ENCODE measurements at places on chromosomes 7 and 10. TPM values are rescaled to one million over a fixed set of nuclear protein-coding genes. Genes with fewer than 3 reads are reported as not detected.

DNA sequence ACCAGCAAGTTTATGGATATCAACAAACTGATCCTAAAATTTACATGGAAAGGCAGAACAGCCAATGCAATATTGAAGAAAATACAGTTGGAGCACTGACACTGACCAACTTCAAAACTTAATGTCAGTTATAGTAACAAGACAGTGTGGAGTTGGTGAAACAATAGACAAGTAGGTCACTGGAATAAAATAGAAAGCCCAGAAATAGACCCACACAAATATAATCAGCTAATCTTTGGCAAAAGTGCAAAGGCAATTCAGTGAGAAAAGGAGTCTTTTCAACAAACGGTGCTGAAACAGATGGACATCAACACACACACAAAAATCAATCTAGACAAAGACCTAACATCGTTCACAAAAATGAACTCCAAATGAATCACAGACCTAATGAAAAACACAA lies 13.8 kb downstream of the RSU1 start:
- no peak for DNase-seq

DNA sequence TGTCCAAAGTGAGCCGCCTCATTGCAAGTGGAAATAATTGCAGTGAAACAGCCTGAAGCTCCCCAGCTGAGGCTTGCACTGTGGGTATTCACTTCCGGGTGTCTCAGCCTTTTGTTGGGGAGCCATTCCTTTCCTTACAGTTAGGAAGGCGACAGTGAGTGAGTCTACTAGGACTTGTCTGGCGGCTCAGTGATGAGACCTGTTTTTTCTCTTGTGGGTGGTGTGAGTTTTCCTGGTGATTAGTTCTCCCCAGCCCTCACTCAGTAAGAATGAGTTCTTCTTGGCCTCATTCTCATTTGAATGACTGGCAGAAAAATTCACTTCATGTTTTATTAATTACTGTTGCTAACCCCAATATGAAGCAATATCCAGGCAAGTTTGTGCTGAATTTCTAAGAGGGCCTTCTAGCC lies 2.6 kb downstream of the PGAM1 start:
- DNase-seq: peak; percentile 27

- DNase-seq: no peak
Observed at GRCh38 chr7:105261689-105262088, 127.0 kb downstream of the SRPK2 start.

GRCh38 chr7:96599288-96599936 lies 110.2 kb downstream of the SEM1 start:
- DNase-seq: no peak

DNA sequence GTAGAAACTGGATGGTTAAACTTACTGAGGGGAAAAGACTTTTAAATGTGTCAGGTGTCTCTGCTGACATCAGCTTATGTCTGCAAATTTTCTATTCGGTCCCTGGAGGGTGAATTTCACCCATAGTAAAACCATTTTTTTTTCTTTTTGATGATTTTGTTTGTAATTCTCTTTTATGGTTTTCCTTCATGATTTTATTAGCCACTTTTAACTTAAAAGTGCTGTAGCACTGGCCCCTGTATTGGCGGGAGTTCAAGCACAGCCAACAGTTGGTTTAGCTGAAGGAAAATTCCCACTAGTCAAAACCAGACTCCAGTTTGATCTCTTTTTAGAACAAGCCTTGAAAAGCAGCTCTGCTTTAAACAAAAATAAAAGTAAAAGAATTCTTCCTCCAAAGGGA lies 5.0 kb upstream of the ITGA8 start:
- no peak for DNase-seq

- no peak for DNase-seq
Observed at GRCh38 chr7:25105911-25106310, 19.1 kb downstream of the CYCS start.

The CARD11 gene
- under 0.01 TPM for total RNA-seq
